CD4-positive, alpha-beta T cell treated with Interleukin-1 beta for 1 hour (primary cell): ENCODE measurements at places on chromosomes 1 and 21.
A peak's percentile ranks its signal among the peaks of the same experiment; 100 is the strongest.

DNA sequence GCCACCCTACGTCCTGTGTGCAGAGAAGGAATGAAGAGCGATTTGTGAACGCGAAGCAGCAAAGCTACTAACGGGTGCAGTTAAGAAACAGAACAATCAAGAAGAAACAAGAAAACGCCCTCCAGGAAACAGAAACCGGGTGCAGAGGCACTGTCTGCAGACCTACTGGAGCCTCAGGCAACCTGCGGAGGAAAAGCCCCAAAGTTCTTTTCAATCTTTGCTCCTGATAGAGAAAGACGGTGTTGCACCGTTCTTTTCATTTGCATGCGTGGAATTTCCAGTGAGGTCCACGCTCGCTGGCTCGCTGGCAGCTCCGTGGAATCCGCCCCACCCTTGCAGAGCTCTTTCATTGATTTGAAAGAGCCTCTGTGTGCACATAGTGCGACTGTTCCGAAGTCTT lies 37.0 kb upstream of the PDE9A start:
- DNase-seq = no peak

- DNase-seq = no peak
These were observed 7.9 kb downstream of the CRABP2 start for GRCh38 chr1:156697481-156697880.

GRCh38 chr1:6397844-6398441 lies 4.4 kb upstream of the ACOT7 start:
- no peak for DNase-seq

DNA sequence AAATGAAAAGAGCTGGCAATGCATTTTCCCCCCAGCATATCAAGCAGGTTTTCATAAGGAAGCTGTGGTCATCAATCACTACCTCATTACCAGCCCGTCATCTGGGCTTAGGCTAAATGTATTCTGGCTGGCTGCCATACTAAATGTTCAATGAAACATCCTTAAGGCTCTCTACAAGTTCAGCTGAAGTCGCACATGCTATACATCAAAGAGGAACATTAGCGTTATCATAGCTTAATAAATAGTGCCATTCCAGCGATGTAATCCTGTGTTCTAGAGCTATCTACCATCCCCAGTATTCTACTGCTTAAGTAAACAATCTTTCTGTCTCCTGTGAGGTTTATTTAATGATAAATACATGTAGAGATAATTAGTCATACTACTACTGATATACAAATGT lies 288.8 kb downstream of the DPYD start:
- DNase-seq = no peak

- DNase-seq = no peak
These were observed 3.6 kb downstream of the ECM1 start for GRCh38 chr1:150511551-150511950.

DNA sequence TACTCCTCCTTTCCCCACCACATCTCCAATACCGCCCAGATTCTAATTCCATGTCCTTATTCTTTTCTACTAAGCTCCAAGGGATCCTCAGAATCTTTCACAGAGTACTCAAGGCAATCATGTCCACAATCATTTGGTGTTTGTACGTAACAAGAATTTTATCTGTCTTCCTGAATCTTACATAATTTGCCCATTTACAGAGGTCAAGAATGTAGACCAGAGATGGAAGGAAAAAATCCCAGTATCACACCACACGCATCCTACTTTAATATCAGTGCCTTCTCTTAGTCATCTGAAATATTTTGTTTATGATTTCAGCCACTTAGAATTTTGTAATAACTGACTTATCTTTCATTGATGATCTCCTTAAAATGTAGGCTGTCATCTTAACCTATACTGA lies 366.0 kb upstream of the LRRC7 start:
- DNase-seq = no peak

GRCh38 chr1:172136925-172137324 lies 283.6 kb upstream of the C1orf105 start:
- no peak for DNase-seq

GRCh38 chr1:32394890-32395432 lies 720 bp upstream of the BSDC1 start:
- no peak for DNase-seq

GRCh38 chr1:201584471-201585092 lies 45.7 kb downstream of the NAV1 start:
- no peak for DNase-seq

DNA sequence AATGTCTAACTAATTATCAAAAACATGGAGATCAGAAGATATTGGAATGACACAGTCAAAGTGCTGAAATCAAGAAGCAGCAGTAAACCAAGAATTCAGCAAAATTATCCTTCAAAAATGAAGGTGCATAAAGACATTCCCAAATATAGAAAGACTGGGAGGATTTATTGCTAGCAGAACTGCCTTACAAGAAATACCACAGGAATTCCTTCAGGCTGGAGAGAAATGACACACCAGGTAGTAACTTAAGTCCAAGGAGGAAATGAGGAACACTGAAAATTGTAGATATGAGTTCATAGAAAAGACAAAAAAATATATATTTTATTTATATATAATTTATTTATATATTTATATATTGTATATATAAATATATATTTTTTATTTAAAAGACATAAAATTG lies 217.2 kb downstream of the RPS6KC1 start:
- no peak for DNase-seq

GRCh38 chr1:10014016-10014415 lies 17.0 kb downstream of the RBP7 start:
- DNase-seq = no peak

GRCh38 chr1:51445351-51446090 lies 73.5 kb downstream of the EPS15 start:
- DNase-seq = no peak

GRCh38 chr21:35840197-35840799 lies 220.0 kb downstream of the SETD4 start:
- DNase-seq = peak; percentile 54

DNA sequence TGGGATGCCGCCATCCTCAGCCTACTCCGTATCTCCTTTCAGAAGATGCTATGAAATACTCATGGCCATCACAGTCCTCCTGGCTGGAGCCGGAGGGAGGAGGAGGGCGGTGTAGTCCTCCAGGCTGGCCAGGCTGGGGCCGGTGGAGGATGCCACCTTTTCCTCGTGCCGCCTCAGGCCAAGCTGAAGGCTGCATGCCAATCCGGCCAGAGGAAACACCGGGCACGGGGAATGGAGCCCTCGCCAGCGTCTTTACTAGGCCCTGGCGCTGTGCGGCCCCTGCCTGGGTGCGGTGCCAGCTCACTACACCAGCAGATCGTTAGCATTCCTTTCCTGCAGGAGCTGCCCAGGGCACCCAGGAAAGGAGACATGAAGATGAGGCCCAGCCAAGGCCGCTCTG lies 70.1 kb downstream of the CASZ1 start:
- DNase-seq = no peak

DNA sequence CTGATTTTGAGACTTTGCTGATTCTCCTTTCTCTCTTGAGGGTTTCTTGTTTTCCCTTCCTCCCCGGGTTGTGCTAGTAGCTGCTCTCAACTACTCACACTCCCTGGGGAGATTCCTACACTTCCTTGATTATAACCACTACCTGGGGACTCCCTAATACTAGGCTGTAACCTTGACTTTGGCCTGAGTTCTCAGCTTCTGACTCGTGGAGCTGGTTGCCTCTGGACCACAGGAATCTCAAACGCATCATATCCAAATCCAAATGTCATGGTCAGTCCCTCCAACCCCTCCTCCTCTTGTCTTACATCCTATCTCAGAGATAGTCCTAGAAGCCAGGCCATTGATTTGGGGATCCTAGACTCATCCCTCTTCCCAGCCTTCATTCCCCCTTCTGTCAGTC lies 12.0 kb downstream of the MOV10 start:
- DNase-seq = no peak

DNA sequence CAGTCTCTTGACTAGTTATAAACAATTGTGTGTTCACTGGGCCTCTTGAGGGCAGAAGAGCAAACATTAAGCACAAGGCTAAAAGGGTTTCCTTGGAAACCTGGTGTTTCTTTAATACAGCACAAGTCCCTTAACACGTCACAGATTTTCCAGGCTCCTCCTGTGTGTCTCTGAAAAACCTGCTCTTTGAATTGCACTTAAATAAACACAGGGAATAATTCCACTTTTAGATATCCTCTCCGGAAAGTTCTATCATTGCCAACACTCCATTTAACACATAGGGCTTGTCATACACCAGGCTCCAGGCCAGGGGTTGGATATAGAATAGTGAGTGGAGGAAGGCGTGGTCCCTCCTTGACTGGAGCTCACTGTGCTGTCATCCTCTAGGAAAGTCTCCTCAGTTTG lies 442.6 kb downstream of the DSCAM start:
- no peak for DNase-seq

GRCh38 chr1:163029901-163030300 lies 39.3 kb upstream of the RGS4 start:
- DNase-seq = no peak

GRCh38 chr1:88647249-88647645 lies 36.8 kb upstream of the PKN2 start:
- no peak for DNase-seq

- DNase-seq = no peak
These were observed 6.0 kb upstream of the LY9 start for GRCh38 chr1:160789702-160790611.

DNA sequence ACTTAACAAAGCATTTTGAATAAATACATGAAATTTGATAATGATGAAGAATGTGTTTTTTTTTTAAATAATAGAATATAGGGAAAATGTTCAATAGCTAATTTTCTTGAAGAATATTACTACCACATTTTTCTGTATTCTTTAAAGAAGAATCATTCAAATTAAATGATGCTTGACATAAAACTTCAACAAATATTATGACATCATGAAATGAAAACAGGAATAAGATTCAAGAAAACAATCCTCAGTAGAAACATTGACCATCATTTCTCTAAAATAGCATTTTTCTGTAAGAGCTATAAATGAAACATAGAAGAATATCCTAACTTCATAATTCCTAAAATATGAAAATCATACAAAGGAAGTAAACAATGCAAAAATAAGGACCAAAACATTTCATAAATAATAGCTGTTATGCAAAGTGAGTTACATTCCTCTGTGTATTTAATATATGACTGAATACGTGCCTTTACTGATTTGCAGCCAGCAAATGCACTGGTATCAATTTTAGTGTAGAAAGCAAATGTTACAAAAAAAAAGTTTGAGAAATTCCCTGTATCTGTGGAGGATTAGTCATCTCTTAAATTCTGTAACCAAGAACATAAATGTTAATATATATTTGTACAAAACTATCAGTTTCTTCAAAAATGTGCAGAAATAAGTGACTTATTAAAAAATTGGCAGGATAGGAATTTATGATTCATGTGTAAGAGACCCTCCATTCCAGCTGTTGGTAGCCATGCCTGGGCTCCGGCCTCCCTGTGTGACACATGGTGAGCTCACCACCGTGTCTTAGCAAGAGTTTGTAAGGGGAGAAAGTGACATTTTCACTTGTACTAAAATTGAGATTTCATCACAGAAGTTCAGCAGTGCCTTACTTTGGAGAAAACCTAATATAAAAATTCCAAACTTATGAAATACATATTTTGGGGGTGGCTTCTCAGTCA lies 15.0 kb upstream of the PTPN14 start:
- DNase-seq = no peak

DNA sequence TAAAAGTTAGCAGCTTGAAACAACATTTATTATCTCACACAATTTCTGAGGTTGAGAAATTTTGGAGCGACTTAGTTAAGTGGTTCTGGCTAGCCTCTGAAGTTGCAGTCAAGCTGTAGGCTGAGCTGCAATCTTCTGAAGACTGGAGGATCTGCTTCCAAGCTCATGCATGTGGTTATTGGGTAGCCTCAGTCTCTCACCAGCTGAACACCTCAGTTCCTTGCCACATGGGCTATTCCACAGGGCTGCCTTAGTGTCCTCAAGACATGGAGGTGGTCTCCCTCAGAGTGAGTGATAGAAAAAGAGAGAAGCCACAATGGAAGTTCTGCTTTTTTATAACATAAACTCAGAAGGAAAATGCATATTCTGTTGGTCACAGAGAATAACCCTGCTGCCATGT lies 92.0 kb upstream of the CAMK1G start:
- DNase-seq = no peak

- DNase-seq = no peak
These were observed 922 bp downstream of the CPT2 start for GRCh38 chr1:53197291-53198200.

- no peak for DNase-seq
These were observed 26.5 kb downstream of the C1orf116 start for GRCh38 chr1:207006083-207006482.

- DNase-seq = no peak
These were observed 3.9 kb downstream of the SEMA6C start for GRCh38 chr1:151142411-151143056.

GRCh38 chr1:23558140-23558871 lies 995 bp downstream of the ID3 start:
- DNase-seq = no peak

- no peak for DNase-seq
These were observed 402 bp downstream of the PLEKHG5 start for GRCh38 chr1:6491081-6491449.

DNA sequence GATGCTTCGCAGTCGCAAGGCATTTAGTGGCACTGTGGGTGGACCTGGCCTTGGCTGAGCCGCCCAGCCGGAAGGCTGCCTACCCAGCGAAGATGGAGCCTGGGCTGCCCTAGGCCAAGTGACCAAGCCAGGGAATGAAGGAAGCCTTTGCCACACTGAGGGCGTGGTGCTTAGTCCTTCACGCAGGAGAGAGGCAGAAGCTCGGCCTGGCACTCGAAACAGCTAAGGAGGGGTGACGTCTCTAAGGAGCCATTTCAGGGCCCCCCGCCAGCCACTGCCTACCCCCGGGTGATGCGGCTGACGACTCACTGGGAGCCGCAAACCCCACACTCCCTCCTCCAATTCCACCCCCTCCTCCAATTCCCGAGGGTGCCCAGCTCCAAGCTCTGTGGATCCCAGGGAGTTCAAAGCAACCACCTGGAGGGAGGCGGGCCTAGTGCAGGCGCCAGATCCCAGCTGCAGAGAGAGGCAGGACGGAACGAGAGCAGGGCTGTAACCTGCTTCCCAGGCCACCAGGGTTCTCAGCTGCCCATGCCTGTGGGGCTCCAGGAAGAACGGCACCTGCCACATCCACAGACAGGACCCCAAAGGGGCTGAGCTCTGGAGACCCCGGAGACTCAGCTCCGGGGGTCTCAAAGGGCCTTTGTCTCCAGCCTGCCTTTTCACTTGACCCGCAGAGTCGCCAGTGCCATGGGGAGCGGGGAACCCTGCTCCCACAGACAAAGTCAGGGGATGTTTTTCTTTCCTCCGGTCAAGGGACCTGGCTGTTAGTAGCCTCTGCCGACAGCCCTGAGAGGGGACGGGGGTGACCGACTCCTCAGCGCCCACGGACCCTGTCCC lies 75.8 kb downstream of the ARHGEF16 start:
- DNase-seq = no peak

- DNase-seq = peak; percentile 45
These were observed 61.0 kb downstream of the POFUT2 start for GRCh38 chr21:45226540-45227326.

DNA sequence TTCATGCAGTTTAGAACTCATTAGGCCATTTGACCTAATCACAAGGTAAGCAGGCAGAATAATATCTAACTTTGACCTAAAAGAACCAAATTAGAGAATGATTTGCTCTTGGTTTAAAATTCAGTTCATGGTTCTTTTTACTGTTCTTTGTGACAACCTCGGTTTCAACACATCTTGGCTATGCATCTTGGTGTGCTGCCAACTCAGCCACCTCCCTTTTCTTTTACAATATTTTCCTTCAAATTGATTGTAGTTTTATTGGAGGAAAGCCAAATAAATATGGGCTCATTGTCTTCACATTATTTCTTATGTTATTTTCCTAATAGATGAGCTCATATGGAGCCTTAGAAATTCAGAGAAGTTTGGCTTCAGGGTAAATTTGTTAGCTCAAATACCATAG lies 338.3 kb downstream of the SIPA1L2 start:
- no peak for DNase-seq
